ENCODE measurements at places on chromosomes 13 and 19.

- no peak for DNase-seq
These were observed 40.3 kb upstream of the SGCG start for GRCh38 chr13:23140492-23140891.

DNA sequence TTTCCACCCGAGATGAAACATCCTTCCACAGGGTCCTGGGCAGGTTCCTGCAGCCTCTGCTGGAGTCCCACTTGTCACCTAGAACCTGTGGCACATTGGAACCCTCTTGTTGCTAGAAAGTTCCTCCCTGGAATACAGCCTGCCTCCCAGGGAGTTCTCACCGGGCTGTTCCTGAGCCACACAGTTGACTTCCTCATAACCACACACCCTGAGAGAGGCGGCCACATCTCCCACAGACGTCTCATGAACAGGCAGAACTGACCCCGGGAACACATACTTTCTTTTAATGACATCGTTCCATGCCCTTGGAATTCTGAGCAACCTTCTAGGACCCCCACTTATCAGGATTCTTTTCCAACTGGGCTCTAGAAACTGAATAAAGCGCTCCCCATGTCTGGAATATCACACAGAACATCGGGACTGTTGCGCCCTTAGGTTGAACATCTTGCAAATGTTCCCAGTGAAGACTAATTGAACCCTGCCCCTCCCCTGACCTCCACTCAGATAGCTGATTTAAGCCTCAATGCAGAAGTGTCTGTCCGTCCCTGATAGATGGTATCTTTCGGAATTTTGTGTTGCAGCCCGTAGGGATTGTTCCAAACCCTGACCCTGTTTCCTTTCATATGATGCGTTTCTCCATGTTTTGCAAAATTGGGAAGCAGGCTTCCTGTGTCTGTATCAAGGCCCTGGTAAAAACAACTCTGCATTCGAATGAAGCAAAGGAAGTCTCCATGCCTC lies 91.1 kb downstream of the RAB20 start:
- DNase-seq: no peak

- peak; percentile 50 for DNase-seq
These were observed 14.7 kb upstream of the B3GLCT start for GRCh38 chr13:31184981-31185645.

DNA sequence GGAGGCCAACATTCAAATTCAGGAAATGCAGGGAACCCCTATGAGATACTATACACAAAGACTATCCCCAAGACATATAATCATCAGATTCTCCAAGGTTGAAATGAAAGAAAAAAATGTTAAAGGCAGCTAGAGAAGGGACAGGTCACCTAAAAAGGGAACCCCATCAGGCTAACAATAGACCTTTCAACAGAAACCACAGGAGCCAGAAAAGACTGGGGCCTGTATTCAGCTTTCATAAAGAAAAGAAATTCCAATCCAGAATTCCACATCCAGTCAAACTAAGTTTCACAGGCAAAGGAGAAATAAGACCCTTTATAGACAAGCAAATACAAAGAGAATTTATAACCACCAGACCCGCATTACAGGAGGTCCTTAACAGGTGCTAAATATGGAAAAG lies 1703.6 kb upstream of the PRR20A start:
- DNase-seq: no peak

DNA sequence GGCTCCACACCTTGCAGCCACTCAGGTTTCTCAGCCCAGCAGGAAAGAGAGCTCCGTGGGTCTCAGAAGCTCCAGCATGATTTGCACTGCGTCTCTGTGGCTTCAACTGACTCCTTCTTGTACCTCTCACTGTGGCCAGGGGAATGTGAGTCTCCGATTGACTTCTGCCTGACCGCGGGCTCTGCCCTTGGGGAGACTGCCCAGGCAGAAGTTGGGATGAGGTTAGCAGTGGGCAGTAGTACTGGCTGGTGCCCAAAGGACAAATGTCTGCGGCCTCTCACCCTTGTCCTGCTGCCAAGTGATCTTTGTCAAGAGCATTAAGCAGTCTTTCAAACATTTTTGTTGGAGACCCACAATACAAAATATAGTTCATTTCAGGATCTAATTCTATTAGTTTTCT lies 34.4 kb upstream of the FXYD3 start:
- DNase-seq: no peak

GRCh38 chr19:2058570-2059421 lies 7.8 kb upstream of the MKNK2 start:
- DNase-seq: no peak

GRCh38 chr13:42969565-42970172 lies 22.4 kb downstream of the EPSTI1 start:
- DNase-seq: peak; percentile 89

GRCh38 chr19:17243830-17244617 lies 1.7 kb downstream of the NR2F6 start:
- peak; percentile 70 for DNase-seq

GRCh38 chr13:21695546-21695945 lies 24.7 kb downstream of the FGF9 start:
- no peak for DNase-seq

DNA sequence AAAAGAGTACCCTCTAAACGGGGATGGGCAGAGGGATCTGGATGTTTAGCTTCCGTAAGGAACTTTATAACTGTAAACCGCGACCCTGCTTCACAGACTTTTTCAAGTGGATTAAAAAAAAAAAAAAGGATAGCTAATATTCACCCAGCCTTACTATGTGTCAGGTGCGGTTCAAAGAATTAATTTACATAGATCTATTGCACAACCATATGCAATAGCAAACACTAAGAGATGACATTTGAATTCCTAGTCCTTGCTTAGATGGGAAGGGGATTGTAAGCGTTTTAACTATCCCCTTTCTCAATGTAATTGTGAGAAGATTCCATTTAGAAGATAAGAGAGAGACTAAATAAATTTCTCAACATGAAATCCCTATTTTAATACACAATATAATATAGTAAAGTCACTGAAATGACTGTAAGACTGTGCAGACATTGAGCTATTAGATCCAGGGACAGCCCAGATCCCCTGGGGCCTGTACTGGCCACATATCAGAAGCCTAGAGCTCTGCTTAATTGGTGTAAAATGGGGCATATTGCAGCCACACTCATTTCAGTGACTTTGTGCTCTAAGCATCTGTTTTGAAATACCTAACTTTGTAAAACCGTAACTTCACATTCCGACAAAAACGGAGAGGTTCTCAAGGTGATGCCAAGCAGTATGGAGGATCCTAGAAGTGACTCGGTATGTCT lies 13.6 kb downstream of the LATS2 start:
- no peak for DNase-seq

DNA sequence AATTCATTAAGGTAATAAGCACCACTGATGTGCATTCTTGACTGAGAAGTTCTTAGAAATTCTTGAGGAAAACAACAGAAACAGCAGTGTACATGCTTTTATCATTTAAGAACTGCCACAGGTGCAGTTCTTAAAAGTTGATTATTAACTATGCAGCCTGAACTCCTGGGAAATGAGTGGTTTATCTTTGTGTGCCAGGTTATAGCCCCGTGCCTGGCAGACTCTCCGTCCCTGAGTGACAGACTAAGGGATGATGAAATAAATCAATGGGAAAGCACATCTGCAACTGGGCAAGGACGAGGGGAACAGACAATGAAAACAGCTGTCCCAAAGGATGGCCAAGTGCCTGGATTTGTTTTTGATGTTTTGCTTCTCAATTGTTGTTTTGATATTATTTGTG lies 84.4 kb upstream of the SPATA13 start:
- DNase-seq: peak; percentile 55

GRCh38 chr19:3827306-3827705 lies 41.1 kb upstream of the MATK start:
- no peak for DNase-seq

DNA sequence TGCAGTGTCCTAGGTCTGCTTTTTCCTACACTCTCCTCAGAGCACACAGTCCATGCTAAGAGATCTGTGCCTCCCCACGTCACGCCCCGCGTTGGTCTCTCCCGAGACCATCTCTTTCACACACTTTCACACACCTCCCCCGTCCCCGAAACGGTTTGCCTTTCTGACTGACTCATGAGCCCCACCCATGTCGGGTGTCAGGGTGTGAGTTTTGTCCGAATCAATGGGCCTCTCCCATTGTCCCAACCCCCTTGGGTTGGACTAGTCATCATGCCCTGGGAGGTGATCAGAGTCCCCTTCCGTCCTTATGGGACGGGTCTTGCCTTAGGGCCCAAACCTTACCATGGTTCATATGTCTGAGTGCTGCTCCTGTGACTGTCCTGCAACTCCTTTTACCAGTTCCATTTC lies 214.0 kb upstream of the HTR2A start:
- DNase-seq: no peak

DNA sequence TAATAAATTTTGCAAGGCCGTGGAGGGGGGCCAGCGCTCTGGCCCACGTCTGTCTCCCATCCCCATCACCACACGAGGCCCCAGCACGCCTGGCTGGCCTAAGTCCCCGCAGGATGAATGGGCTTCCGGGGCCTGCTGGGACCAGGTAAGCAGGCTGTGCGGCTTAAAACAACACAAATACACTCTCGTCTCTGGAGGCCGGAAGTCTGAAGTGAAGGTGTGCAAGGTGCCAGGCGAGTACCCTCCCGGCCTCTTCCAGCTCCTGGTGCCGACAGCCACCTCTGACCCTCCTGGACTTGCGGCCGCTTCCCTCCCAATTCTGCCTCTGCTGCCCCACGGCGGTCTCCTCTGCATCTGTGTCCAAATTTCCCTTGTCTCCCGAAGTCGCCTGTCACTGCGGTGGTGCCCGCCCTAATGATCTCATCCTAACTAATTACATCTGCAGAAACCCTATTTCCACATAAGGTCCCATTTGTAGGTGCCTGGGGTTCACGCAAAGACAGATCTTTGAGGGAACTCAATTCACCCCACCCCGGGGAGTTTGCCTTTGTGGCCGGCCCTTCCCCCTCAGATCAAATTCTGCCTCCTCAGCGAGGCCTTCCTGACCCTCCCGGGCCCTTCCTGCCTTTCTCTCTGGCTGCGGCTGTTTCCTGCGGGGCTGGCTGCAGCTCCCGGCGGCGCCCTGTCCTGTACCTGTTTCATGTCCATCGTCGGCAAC lies 8.1 kb upstream of the PTBP1 start:
- DNase-seq: peak; percentile 76

DNA sequence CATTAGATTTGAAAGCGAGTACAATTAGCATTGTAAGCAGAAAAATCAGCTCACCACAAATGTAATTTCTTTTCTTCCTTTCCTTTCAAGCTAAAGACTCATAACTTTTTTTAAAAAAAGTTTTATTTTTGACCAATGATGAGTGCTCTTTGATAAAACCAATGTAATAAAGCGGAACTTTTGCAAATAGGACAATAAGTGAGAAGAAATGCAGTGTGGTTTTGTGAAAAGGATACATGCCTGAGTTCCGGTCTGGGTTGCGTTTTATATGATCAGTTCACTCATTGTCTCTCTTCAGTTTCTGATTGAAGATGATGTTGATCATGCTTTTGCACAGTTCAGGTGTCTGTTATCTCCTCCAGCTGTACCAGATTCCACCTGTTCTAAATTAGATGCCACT lies 274.4 kb downstream of the KLF12 start:
- no peak for DNase-seq

DNA sequence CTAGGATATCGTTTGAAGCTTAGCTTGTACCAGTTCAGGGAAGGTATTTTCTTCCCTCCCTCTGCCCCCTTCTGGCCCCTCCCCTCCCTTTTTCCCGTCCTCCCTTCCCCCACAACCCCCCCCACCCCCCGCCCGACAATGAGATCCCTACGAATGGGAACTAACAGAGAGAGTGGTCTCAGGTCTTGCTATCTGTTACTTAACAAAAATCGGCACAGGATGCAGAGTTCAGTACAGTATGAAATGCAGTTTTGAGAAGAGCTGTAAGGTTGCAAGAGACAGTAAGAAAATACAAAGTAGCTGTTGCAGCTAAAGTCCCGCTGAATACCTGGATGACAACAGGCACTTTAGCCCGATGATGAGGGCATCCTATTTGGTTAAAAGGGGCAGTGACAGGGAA lies 3.1 kb upstream of the DACH1 start:
- DNase-seq: peak; percentile 60

DNA sequence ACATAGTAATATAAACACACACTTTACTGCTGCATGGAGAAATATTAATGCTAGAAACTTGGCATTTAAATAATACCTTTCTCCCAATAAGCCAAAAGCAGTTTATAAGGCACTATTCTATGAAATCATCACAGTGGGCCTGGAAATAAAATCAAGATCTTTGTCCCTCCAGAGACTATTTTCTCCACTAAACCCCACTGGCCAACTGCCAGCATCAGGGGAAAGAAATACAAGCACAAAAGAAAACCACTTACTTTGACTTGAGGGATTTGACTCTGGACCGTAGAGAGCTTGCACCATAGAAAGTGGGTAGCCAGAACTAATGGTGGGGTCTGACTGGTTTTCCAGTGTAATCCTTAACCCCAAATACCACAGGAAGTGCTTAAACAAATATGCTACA lies 71.9 kb downstream of the DCLK1 start:
- DNase-seq: peak; percentile 44

- DNase-seq: no peak
These were observed 452.6 kb downstream of the DIAPH3 start for GRCh38 chr13:59710996-59711701.

GRCh38 chr13:111630406-111630805 lies 310.0 kb downstream of the TEX29 start:
- peak; percentile 55 for DNase-seq

DNA sequence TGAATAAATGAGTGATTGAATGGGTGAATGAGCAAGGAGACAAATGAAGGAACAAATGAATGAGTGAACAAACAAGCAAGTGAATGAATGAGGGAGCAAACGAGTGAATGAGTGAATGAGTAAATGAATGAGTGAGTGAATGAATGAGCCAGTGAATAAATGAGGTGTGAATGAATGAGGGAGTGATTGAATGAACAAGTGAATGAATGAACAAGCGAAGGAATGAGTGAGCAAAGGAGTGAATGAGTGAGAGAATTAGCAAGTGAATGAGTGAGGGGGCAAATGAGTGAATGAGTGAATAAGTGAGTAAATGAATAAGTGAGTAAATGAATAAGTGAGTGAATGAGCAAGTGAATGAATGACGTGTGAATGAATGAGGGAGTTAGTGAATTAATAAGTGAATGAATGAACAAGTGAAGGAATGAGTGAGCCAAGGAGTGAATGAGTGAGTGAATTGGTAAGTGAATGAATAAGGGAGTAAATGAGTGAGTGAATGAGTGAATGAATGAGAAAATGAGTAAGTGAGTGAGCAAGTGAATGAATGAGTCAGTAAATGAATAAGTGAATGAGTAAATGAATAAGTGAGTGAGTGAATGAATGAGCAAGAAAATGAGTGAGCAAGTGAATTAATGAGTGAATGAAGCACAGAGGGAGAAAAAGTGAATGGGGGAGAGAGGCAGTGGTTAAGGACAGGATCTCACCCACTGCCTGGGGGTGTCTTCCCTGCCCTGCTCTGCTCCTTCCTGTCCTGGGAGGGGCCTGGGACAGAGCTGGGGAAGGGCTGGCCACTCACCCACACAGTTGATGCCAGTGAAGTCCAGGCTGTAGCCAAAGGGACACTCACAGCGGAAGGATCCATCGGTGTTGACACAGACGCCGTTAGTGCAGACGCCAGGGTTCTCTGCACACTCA lies 36.4 kb downstream of the CCL25 start:
- peak; percentile 37 for DNase-seq

All from eye (tissue), 1 donor.